Prostate gland (tissue), 2 donors: ENCODE measurements at places on chromosomes 3 and 15.

- no peak for DNase-seq
These were observed 66.7 kb upstream of the GATA2 start for GRCh38 chr3:128559486-128560225.

DNA sequence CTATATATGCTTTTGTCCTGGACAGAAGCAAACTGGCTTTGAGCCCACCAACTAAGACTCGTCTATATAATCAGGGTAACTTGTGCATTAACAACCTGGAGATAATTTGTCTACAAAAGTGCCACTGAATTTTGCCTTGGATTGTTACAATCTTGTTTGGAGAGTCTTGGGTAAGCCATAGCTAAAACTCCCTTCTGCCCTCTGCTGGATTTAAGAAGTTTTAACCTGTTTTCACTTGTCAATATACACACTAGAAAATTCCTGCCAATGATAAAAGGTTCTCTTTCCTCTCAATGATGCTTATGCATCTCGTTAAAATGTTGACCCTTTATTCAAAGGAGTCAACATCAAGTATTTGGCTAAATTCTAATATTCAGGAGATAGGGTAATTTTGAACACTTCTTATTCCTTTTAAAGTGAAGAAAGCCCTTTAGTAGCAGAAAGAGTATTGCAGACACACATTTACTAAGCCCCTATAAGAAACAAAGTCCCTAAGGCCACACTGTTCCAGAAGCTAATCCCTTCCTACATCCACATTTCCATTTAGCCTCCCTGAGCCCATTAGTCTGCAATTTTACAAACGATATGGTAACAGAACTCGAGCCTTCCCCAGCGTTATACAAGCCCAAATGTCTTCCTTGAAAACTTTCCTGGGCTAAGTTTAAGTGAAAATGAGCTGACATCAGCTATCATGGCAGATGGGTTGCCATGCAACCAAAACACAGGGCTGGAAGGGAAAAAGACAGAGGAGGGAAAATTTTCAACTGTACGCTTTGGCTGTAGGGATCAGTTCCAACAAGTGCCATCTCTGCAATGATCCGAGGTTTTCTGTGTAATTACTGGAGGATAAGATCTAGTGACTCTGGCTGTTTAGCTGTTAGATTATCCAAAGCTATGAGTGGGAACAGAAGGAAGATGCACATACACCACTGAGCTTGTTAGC, 75.9 kb upstream of the FGF12 start:
- DNase-seq, result no peak

- no peak for DNase-seq
These were observed 32.8 kb downstream of the ZBTB38 start for GRCh38 chr3:141401095-141401494.

DNA sequence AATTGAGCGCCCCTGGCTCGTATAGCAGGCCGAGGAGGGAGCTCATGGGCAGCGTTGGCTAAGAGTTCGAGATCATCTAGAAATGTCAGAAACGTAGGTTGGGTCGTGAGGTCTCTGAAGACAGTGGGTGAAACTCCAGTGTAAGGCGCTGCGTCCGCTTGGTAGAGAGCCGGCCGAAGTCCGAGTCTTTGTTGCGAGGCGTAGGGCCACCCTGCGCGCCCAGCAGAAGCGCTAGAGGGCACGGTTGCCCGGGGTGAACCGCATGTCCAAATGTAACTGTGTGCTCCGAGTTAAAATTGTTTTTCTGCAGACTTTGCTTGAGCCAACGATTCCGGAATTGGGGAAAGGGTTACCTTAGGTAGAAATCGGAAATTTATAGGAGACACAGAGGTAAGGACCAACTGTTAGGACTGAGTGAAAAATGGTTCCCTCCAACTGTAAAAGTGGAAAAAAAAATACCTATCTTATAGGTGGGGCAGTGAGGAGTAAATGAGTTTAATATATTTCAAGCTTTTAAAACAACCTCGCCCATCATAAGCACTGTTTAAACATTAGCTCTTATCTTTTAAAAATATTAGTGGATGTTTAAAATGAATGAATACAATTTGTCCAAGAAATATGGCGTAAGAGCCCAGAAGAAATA, 993 bp upstream of the SIAH2 start:
- DNase-seq, result peak; percentile 67

DNA sequence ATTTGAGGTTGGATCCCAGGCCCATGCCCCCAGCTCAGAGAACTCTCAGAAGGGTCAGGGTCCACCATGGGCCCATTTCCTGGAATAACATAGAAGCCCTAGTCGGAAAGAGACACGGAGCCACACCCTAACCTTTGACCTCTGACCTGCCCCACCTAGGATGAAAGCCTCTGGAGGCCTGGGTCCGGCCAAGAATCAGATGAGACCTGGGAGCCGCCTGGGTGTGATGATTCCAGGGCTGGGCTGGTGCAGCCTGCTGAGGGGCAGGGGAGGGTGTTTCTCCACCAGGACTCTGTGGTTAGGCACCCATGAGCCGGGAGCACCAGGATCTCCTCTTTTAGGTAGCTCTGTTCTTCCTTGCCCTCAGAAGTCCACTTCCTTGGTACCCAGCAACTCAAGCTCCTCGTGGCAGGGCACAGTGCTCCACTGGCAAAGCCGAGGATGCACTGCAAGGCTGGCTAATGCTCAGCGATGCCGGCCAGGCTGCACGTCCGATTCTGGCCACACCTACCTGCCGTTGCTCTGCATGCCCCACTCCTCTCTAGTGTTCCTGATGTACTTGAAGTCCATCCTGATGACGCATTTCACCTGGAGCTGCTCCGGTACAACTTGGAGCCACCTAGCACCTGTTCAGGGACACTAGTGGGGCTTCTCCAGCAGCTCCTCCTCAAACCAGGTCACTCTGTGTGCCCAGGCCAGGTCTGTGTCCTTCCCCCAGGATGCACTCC, 57.4 kb downstream of the ZNF445 start:
- DNase-seq, result no peak

GRCh38 chr3:98513091-98513511, 9.6 kb downstream of the CLDND1 start:
- no peak for DNase-seq

- DNase-seq, result no peak
These were observed 14.9 kb downstream of the AMIGO3 start for GRCh38 chr3:49704629-49705028.

DNA sequence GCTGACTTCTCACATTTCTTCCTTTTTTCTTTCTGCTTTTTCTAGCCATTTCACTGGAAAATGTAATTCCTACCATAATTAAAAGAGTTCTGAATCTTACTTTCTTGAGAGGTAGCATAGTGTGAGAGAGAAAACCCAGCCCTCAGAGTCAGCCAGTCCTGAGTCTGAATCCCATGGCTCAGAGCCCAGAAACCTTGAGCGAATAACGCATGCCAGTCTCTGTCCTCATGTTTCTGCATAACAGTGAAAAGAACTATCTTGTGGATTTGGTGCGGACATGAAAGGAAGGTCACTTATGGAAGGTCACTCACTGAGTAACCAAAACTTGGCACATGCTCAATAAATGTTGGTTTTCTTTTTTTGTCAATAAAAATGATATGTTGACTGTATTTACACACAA, 29.3 kb upstream of the SLCO3A1 start:
- no peak for DNase-seq

DNA sequence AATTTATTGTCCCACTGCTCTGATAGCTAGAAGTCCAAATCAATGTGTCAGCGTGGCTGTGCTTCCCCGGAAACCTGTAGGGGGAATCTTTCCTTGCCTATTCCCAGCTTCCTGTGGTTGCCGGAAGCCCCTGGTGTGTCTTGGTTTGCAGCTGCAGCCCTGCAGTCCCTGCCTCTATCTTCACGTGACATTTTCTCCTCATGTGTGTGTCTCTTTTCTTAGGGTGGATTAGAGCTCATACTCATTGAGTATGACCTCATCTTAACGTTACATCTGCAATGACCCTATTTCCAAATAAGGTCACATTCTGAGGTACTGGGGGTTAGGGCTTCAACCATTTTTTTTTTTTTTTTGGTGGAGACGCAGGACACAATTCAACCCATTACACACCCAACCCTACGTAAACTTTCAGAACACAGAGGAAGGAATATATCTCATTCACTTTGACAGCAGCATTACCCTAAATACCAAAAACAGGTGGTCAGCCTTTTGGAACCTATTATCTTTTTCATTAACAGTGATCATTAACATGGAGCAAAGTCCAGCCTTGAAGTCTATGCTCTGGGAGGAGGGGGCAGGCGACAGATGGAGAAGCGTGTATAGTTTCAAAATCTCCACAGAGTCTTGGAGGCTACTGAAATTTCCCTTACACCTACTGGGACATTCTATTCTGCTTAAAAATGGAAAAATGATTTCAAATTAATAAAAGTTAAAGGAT, 88.6 kb downstream of the RYK start:
- no peak for DNase-seq

DNA sequence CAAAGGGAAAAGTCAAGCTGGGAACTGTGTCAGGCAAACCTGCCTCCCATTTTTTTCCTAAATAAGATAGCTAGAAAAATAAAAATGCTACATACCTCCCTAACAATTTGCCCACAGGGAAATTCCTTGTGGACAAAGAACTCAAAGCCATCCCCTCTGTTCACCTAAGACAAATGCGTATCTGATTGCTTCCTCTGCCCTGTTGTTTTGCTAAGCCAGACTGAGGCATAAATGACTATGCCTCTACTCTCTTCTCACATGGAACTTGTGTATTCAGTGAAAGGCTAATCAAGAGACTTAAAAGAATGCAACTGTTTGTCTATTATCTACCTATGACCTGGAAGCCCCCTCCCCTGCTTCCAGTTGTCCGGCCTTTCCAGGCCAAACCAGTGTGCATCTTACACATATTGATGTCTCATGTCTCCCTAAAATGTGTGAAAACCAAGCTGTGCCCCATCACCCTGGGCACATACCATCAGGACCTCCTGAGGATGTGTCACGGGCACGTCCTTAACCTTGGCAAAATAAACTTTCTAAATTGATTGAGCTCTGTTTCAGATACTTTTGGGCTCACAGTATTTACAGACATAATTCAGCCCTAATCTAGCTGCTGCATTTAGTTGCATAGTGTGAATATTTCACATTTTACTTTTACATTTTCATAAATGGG, 15.8 kb downstream of the CHD2 start:
- no peak for DNase-seq

GRCh38 chr3:39432342-39432741, 25.8 kb downstream of the RPSA start:
- DNase-seq, result no peak

GRCh38 chr3:2822611-2823010, 287.6 kb downstream of the IL5RA start:
- no peak for DNase-seq

- DNase-seq, result no peak
These were observed 166.4 kb upstream of the TLE3 start for GRCh38 chr15:70264014-70264582.

- no peak for DNase-seq
These were observed 10.8 kb upstream of the INSYN1 start for GRCh38 chr15:73763931-73764330.

- DNase-seq, result no peak
These were observed 31.5 kb downstream of the CLEC3B start for GRCh38 chr3:45057557-45057956.

DNA sequence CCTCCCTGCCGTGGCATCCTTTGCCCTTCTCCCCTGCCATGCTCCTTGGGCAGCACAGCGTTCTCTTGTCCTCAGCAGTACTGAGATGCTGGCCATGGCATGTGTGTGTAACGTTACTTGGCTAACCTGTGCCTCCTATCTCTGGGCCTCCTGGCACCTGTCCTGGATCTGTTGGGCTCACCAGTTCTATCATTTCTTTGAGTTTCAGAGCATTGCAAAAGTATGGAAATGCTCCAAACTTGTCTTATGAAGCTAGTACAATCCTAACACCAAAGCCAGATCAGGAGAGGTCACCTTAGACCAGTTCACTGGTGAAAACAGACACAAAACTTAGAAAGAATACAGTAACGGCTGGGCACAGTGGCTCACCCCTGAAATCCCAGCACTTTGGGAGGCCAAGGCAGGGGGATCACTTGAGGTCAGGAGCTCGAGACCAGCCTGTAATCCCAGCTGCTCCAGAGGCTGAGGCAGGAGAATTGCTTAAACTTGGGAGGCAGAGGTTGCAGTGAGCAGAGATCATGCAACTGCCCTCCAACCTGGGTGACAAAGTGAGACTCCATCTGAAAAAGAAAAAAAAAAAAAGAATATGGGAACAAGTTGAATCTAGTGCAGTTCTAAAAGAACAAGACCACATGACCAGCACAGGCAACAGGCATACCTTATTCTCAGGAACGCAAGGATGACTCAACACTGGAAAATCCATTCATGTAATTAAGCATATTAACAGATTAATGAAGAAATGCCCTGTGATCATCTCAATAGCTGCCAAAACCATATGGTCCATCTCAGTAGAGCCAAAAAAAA, 62.4 kb upstream of the TRPM1 start:
- no peak for DNase-seq

DNA sequence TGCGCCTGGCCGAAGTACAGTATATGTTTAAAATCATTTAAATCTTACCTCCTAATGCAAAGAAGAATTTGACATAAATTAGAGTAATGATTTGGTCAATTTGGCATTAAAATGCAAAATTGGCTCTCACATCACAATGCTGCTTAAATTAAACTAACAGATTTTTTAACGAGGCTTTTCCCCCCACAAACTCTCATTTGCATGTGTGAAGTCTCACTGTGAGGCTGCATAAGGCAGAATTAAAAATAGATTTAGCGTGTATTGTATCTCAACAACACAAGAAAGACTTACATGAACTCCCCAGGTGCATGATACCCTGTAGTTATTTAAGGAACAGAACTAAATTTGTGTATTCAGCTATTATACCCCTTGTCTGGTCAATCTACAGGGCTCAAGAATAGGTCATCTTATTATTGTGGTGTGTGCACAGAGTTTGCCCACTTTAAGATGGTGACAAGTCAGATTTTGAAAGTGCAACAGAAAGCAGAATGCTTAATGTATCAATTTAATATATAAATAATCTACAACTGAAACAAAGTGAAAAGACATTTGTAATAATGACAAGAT, 897.9 kb downstream of the EPHA3 start:
- DNase-seq, result no peak
